Ascending aorta (tissue), 2 donors: ENCODE measurements at places on chromosomes 7 and 10. TPM values are rescaled to one million over a fixed set of nuclear protein-coding genes. Genes with fewer than 3 reads are reported as not detected.

- H3K27me3 ChIP-seq = no peaks in the 10 kb centered on the region
- H3K27ac ChIP-seq = peak overlapping the region; percentile 59
- no peak overlapping the region for H3K4me3 ChIP-seq
- H3K4me1 ChIP-seq = no peaks in the 10 kb centered on the region
These were observed 107.5 kb downstream of the TNS3 start for GRCh38 chr7:47474211-47474936.

GRCh38 chr7:5423976-5424748 lies 528 bp upstream of the TNRC18 start:
- H3K4me1 ChIP-seq = peaks cover 4% of the 10 kb centered on the region
- DNase-seq = peak; percentile 89
- no peaks in the 10 kb centered on the region for H3K27me3 ChIP-seq
- peaks cover 6% of the 10 kb centered on the region for H3K36me3 ChIP-seq
- H3K27ac ChIP-seq = peak overlapping the region; percentile 98

EBLN1 gene
- total RNA-seq = not detected

TSPAN33 gene
- 8.1 TPM for total RNA-seq

- no peaks in the 10 kb centered on the region for H3K36me3 ChIP-seq
- H3K4me3 ChIP-seq = no peak overlapping the region
- no peaks in the 10 kb centered on the region for H3K4me1 ChIP-seq
- H3K27ac ChIP-seq = no peak overlapping the region
- no peaks in the 10 kb centered on the region for H3K27me3 ChIP-seq
These were observed 21.1 kb upstream of the TRPV6 start for GRCh38 chr7:142906643-142907042.

DNA sequence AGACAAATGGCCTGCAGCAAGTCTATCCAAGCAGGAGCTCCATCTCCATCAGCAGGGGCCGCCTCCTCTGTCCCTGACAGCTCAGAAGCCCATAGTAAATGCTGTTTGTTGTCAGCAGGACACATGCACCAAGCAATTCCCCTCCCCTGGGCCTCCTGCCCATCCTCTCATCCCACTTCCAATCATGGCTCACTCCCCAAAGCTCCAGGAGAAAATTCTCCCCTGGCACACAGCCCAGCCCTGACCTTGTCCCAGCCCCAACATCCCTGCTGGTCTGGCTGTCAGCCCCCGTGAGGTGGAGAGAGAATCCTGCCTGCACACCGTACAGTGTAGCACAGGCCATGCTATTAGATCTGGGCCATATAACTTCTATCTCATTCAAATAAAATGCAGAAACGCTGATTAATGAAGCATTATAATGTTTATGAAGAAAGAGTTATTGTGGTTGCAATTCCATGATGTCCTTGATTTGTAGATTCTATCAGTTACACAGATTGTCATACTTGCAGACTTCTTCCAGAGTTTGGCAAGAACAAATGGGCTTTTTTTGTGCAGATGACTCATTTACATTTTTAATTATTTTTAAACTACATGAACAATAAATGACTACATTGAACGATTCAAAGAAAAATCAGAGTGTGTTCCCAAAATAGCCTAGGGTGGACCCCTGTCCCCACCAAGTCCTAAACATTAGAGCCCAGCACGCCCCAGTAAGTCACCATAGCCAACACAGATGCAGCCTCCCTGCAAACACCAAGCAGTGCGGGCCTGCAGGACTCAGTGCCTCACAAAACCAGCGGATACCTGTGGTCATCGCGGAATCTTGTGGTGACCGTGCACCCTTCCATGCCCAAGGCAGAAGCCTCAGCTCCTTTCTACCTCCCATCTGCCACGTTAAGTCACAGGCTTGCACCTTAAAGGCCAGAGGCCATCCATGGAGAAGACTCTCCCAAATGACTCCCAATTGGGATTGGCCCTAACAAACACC lies 70.1 kb downstream of the COBL start:
- no peaks in the 10 kb centered on the region for H3K4me1 ChIP-seq
- H3K27ac ChIP-seq = no peak overlapping the region
- DNase-seq = no peak
- H3K4me3 ChIP-seq = no peak overlapping the region
- H3K27me3 ChIP-seq = no peaks in the 10 kb centered on the region

DNA sequence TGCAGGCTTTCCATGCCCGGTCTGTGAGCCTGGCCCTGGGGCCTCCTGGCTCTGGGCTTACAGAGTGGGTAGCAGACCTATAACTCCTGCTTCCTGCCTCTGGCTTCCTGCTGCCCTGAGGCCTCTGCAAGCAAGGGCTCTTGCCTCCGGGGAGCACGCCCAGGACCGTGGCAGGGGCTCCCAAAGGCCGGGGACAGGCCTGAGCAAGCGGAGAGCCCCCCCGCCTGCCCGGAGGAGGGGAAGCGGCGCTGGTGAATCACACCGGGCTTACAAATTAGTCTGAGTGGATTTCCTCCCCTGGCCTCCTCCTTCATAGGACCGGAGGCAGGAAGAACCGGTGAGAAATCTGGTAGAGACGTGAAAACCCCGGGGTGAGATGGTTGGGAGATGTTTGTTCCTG lies 1.5 kb upstream of the MYL10 start:
- no peak overlapping the region for H3K27ac ChIP-seq
- no peak overlapping the region for H3K4me3 ChIP-seq
- H3K36me3 ChIP-seq = no peaks in the 10 kb centered on the region
- H3K4me1 ChIP-seq = no peaks in the 10 kb centered on the region
- DNase-seq = no peak

DNA sequence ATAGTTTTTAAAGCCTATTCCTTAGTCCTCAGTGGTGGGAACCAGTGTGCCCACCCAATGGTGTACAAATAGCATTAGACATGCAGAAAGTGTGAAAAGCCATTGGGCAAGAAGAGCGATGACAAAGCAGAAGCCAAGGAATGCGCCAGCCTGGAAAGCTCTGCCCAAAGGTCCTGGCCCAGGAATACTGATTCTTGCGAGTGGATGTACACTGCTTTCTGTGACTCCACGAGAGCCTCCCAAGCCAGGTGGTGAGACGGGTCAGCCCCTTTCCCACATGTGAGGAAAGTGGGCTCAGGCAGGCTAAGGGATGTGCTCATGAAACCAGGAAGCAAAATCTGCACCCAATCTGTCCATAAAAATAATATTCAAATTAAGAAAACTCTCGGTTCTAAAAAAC lies 106.6 kb downstream of the ADCY1 start:
- no peaks in the 10 kb centered on the region for H3K36me3 ChIP-seq
- H3K27me3 ChIP-seq = no peaks in the 10 kb centered on the region
- H3K4me3 ChIP-seq = no peak overlapping the region

FAM25G gene
- total RNA-seq = not detected

CACNA2D1 gene
- 17.3 TPM for total RNA-seq

- H3K27ac ChIP-seq = no peak overlapping the region
- DNase-seq = no peak
- peaks cover 5% of the 10 kb centered on the region for H3K4me1 ChIP-seq
- no peaks in the 10 kb centered on the region for H3K27me3 ChIP-seq
- H3K4me3 ChIP-seq = no peak overlapping the region
These were observed 208.9 kb downstream of the TAX1BP1 start for GRCh38 chr7:27948861-27949260.

DNA sequence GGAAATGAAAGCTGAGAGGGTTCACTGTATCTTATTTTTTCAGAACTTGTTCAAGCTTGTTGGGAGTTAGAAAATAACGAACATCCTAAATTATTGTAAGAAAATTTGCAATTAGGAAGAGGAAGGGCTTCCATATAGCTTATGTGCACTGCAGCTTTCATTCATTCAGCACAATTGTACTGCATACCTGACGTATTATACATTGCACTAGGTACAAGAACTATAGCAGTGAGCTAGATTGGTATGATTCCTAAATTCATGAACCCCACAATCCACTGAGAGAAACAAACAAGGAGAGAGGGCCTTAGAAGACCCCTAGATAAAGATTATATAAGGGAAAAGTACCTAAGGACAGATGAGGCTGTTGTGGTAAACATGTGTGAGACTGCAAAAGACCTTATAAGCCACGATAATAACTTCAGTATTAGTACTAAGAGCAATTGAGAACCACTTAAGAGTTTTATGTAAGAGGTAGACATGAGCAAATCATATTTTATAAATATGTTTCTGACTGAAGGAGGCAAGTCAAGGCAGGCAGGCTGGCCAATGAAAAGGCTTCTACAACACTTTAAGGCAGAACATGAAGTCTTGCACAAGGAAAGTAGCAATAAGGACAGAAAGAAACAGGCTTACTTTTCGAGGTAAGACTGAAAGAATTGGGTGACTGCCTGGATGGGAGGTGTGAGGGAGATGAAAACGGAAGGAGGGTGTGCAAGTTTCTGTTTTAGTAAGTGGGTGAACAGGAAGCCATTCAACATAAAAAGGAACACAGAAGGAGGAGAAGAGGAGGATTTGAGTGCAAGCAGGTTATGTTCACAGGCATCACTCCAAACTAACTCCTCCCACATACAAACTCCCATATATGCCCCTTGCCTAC lies 77.9 kb upstream of the LRRN3 start:
- H3K4me1 ChIP-seq = no peaks in the 10 kb centered on the region
- no peak overlapping the region for H3K27ac ChIP-seq
- H3K4me3 ChIP-seq = no peak overlapping the region
- no peaks in the 10 kb centered on the region for H3K36me3 ChIP-seq
- DNase-seq = no peak

OR9A2 gene
- not detected for total RNA-seq

DNA sequence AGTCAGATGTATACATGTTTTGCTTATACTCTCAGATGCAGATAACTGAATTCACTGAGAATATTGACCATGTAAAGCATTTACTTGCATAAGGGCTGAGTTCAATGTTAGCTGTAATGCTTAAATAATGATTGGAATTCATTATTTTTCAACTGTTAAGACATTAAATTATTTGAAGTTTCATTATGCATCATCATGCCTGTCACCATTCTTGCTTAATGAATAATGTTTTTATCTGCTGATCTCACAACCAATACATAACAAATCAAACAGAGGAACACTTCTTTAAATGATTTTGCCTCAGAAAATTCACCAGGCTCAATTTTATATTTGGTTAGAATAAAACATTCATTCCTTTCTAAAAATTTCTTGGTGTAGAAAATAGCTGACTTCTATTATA lies 233.4 kb downstream of the GPR37 start:
- H3K4me1 ChIP-seq = no peaks in the 10 kb centered on the region
- no peaks in the 10 kb centered on the region for H3K36me3 ChIP-seq

- peak; percentile 65 for DNase-seq
- H3K27ac ChIP-seq = no peak overlapping the region
- H3K4me1 ChIP-seq = peaks cover 5% of the 10 kb centered on the region
- peak overlapping the region; percentile 22 for H3K4me3 ChIP-seq
These were observed 27.8 kb downstream of the MRC1 start for GRCh38 chr10:17836942-17837341.

DNA sequence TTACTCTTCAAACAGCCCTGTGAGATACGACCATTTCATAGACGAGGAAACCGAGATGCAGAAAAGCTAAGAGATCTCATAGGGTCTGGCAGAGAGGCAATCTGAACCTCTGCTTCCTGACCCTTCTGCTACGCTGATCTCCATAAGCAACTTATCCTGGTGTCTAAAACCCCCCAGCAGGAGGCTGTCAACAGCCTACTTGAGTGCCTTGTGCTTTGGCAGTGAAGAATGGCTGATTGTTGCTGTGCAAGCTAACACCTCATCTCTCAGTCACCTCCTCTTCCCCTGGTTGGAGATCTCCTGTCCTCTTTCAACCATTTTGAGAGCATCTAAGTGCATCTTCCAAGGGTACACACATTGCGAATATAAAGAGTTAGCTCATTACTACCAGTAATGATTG lies 86.2 kb downstream of the AOAH start:
- no peak overlapping the region for H3K4me3 ChIP-seq
- H3K27ac ChIP-seq = no peak overlapping the region
- no peaks in the 10 kb centered on the region for H3K27me3 ChIP-seq
- no peaks in the 10 kb centered on the region for H3K4me1 ChIP-seq
- DNase-seq = no peak

NODAL gene
- total RNA-seq = not detected

GRCh38 chr10:129787557-129787956 lies 176.5 kb downstream of the EBF3 start:
- no peak overlapping the region for H3K27ac ChIP-seq
- no peaks in the 10 kb centered on the region for H3K27me3 ChIP-seq
- no peak for DNase-seq
- H3K36me3 ChIP-seq = no peaks in the 10 kb centered on the region

REPIN1 gene
- total RNA-seq = 123 TPM

DNA sequence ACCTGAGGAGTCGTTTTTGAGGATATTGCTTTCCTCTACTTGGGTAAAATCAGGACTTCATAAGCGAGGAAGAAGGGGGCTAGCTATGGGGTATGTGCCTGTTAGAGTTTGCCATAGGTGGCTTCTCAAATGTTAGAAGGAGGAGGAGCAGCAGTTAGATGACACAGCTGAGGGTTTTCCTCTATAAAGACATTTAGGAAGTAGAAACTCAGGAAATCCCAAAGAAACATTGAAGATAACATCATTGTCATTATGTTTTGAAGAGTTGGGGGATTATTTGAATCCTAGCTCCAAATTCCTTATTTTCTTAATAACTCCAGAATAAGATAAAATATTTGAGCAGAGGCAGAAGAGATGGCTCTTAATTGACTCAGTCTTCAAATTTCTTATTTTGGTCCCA lies 58.9 kb upstream of the CC2D2B start:
- H3K36me3 ChIP-seq = peaks cover 4% of the 10 kb centered on the region
- H3K27me3 ChIP-seq = no peaks in the 10 kb centered on the region
- H3K4me3 ChIP-seq = no peak overlapping the region
- no peak for DNase-seq
- H3K4me1 ChIP-seq = no peaks in the 10 kb centered on the region

MYO1G gene
- 5.9 TPM for total RNA-seq

- H3K4me3 ChIP-seq = peak overlapping the region; percentile 12
- H3K4me1 ChIP-seq = no peaks in the 10 kb centered on the region
- no peak overlapping the region for H3K27ac ChIP-seq
- DNase-seq = no peak
These were observed 5.7 kb downstream of the GATA3 start for GRCh38 chr10:8060010-8060703.

GRCh38 chr7:146937836-146938235 lies 821.2 kb downstream of the CNTNAP2 start:
- no peak overlapping the region for H3K4me3 ChIP-seq
- H3K27me3 ChIP-seq = no peaks in the 10 kb centered on the region
- H3K36me3 ChIP-seq = no peaks in the 10 kb centered on the region
- H3K4me1 ChIP-seq = no peaks in the 10 kb centered on the region
- no peak for DNase-seq

FXYD4 gene
- not detected for total RNA-seq
